ENCODE measurements at places on chromosomes 11 and 22.

DNA sequence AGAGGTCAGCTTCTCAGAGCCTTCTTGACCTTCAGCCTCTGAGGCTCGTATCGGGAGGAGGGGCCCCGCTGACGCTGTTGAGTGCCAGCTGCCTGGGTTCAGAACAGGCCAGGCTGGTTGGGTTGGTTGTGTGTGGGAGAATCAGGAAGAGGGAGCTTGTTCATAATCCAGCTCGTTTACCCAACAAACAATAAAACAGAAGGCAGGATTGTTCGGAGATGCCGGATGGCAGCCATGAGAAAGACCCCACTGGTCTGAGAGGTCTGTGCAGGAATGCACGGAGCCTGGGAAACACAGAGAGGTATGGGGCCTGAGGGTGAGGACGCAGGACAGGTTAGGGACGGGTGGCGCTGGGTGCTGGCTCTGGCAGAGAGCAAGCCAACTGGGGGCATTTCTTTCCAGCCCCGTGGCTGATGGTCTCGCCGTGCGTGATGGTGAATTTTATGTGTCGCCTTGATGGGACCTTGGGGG lies 31.6 kb upstream of the SHANK2 start:
- H3K27ac ChIP-seq: no peak overlapping the region
- no peaks in the 10 kb centered on the region for H3K4me1 ChIP-seq
- H3K27me3 ChIP-seq: peaks cover 3% of the 10 kb centered on the region
- no peaks in the 10 kb centered on the region for H3K36me3 ChIP-seq
- DNase-seq: no peak

DNA sequence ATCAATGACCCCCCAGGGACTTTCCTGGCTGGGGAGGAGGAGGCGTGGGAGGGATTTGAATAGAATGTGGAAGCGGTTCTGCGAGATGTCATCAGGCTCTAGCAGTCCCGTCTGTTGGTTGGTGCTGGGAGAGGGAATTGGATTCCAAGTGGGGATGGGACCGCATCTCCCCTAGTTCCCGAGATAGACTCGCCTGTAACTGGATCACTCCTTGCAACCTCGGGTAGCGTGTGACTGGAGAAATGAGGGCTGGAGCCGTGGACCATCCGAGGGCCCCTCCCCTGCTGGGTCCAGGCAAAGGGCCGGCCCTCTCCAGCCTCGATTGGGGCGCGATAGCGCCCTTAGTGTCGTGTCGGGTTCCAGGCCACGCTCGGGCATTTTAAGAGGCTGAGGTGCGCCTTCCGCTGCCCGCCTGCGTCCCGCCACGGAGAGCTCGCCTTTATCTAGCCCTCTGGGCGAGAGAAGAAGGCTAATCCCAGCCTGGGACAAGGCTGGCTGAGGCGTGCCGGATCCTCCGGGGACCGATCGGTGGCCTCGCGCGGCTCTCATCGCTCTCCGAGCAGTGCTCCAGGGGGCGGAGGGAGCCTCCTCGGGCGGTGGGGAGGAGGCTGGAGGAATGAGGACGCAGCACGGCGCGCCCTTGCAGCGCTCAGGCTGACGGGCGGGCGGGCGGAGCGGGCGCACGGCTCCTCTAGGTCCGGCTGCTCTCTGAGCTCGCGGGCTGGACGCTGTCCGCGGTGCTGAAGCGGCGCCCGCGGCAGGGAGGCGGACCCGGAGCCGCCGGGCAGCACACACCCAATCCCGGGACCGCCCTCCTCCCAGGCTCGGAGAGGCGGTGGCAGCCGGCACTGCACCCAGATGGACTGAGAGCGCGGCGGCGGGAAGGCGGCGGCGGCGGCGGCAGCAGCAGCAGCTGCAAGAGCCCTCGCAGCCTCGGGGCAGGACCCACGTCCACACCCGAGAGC lies 107.8 kb downstream of the OSBP2 start:
- no peak overlapping the region for H3K4me3 ChIP-seq
- peak; percentile 45 for DNase-seq
- peaks cover 27% of the 10 kb centered on the region for H3K27me3 ChIP-seq
- H3K27ac ChIP-seq: no peak overlapping the region

DNA sequence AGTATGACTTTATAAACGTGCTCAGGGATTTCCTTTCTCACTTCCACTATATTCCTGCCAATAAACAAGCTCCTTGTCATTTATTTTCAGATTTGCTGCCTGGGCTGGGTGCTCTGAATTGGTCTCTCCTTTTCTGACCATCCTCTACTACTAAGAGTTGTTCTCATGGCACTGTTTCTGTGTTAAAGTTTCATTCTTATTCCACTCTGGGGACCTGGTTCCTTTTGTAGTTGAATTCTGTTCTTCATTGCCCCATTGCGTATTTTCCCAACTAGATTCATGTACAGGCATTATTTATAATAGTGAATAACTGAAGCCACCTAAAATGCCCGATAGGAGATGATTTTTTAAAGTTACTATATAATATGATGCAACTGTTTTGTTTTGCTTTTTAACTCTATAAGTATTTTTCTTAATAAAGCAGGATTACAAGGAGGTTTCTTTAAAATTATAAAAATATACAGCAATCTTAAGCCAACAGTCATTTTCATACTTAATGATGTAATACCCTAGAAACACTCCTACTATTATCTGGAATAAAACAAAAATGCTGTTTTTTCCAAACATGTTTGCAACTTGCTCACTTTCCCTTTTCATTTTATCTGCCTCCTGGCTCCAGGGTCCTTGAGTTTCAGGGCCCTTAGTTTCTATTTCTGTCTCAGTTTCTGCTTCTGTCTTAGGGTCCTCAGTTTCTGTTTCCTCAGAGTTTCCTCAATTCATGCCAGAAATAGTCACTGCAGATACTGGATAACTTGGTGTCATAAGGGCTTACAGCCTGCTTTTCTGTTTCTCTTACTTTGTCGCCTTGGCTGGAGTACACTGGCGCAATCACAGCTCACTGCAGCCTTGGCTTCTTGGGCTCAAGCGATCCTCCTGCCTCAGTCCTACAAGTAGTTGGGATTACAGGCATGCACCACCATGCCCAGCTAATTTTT lies 9.8 kb upstream of the FUT4 start:
- no peaks in the 10 kb centered on the region for H3K27me3 ChIP-seq
- H3K27ac ChIP-seq: peak overlapping the region; percentile 60
- H3K4me1 ChIP-seq: peaks cover 38% of the 10 kb centered on the region
- H3K36me3 ChIP-seq: no peaks in the 10 kb centered on the region
- DNase-seq: peak; percentile 46

DNA sequence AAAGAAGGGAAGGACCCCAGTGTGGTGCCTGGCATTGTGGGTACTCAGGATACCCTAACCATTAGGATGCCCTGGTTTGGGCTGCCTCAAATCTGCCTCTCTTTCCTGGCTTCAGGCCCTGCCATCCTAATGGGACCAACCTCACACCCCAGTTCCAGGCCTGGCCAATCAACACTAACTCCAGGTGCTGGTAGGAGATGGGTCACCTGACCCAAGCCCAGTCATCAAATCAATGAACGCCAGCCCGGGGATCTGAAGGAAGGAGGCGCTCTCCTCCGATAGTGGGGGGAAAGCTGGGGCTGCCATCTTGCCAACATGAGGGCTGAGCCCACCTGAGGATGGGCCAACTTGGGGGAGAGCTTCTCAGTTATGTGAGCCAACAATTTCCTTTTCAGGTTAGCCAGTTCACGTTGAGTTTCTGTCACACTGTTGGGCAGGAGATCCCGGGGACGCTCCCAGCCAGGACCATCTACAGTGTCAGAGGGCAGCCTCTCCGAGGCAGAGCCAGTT lies 12.7 kb downstream of the MFNG start:
- no peak for DNase-seq
- peaks cover 99% of the 10 kb centered on the region for H3K36me3 ChIP-seq
- H3K27me3 ChIP-seq: no peaks in the 10 kb centered on the region
- H3K27ac ChIP-seq: no peak overlapping the region

- H3K27me3 ChIP-seq: peaks cover 50% of the 10 kb centered on the region
- no peaks in the 10 kb centered on the region for H3K4me1 ChIP-seq
- no peak for DNase-seq
- no peaks in the 10 kb centered on the region for H3K36me3 ChIP-seq
Measured at GRCh38 chr11:27705873-27706820, 5.9 kb upstream of the BDNF start.

DNA sequence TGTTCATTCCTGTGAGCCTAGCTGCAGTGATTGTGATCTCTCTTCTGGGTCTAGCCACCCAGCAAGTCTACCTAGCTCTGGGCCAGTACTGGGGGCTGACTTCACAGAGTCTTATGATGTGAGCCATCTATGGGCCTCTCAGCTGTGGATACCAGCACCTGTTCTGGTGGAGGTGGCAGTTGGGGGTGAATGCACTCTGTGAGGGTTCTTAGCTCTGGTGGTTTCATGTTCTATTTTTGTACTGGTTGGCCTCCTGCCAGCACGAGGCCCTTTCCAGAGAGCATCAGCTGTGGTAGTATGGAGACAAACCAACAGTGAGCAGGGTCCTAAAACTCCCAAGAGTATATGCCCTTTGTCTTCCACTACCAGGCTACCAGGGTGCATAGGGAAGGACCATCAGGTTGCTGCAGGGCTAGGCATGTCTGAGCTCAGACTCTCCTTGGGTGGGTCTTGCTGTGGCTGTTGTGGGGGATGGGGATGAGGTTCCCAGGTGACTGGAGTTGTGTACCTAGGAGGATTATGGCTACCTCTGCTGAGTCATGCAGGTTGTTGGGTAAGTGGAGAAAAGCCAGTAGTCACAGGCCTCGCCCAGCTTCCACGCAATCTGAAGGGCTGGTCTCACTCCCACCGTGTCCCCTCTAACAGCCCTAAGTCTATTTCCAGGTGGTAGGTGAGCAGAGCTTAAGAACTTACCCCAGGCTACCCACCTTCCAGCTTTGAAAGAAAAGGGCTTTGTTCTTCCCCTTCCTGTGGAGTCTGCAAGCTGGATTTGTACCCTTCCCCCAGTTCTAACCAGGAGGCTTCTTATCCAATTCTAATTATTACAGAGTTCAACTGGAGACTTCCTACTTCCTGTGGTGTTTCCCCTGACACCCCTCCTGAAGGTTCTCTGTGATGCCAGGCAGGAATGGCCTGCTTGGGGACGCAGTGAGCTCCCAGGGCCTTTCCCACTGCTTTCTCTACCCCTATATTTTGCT lies 250.7 kb downstream of the LUZP2 start:
- no peak overlapping the region for H3K4me3 ChIP-seq
- H3K4me1 ChIP-seq: no peaks in the 10 kb centered on the region
- H3K27ac ChIP-seq: no peak overlapping the region
- no peaks in the 10 kb centered on the region for H3K27me3 ChIP-seq
- H3K36me3 ChIP-seq: no peaks in the 10 kb centered on the region

DNA sequence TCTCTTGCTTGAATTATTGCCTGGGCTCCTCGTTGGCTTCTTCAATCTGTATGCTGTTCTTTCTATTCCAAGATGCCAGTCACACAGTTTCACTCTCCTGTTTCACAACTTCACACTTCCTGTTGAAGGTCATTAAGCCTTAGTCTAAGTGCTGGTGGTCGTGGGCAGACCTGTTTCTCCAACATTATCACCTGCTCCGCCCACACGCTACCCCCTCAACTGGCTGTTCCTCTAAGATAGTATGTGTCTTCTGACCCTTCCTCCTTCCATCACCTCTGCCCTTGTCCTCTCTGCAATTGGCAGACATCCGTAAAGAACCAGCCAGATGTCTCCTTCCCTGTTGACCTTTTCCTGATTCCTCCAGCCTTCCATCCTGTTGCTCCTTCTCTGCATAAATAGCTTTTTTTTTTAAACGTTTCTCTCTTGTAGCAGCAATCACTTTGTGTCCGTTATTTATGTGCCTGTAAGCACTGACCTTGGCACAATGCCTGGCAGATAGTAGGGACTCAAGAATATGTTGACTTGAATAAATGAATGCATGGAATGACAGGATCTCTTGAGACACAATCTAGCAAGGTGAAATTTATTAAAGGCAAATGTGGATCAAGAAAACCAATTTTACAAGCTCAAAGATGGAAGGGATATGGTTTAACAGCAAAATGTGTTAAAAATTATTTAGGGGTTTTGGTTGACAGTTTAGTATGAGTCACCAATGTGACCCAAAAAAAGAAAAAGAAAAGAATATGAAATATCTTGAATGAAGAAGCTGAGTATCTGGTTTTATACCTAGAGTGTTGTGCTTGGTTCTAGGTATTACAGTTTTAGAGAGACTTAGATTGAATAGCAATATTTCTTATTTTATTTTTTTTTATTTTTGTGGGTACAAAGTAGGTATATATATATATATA lies 12.6 kb downstream of the DIXDC1 start:
- H3K4me3 ChIP-seq: no peak overlapping the region
- H3K27ac ChIP-seq: no peak overlapping the region
- no peaks in the 10 kb centered on the region for H3K27me3 ChIP-seq
- H3K4me1 ChIP-seq: peaks cover 3% of the 10 kb centered on the region
- no peak for DNase-seq

GRCh38 chr11:107679255-107680024 lies 32.4 kb downstream of the SLN start:
- H3K27me3 ChIP-seq: no peaks in the 10 kb centered on the region
- no peaks in the 10 kb centered on the region for H3K36me3 ChIP-seq
- peaks cover 21% of the 10 kb centered on the region for H3K4me1 ChIP-seq
- no peak overlapping the region for H3K4me3 ChIP-seq
- no peak for DNase-seq

- peak; percentile 15 for DNase-seq
- no peaks in the 10 kb centered on the region for H3K27me3 ChIP-seq
- peak overlapping the region; percentile 58 for H3K4me3 ChIP-seq
- H3K27ac ChIP-seq: no peak overlapping the region
- peaks cover under 1% of the 10 kb centered on the region for H3K36me3 ChIP-seq
- peaks cover 49% of the 10 kb centered on the region for H3K4me1 ChIP-seq
Measured at GRCh38 chr11:19242179-19242932, 1.6 kb upstream of the E2F8 start.

GRCh38 chr22:38554281-38554680 lies 15.7 kb downstream of the DMC1 start:
- no peaks in the 10 kb centered on the region for H3K36me3 ChIP-seq
- DNase-seq: no peak
- no peak overlapping the region for H3K27ac ChIP-seq
- H3K4me1 ChIP-seq: peaks cover 15% of the 10 kb centered on the region
- no peak overlapping the region for H3K4me3 ChIP-seq

GRCh38 chr11:98630736-98631135 lies 390.0 kb upstream of the CNTN5 start:
- no peak for DNase-seq

DNA sequence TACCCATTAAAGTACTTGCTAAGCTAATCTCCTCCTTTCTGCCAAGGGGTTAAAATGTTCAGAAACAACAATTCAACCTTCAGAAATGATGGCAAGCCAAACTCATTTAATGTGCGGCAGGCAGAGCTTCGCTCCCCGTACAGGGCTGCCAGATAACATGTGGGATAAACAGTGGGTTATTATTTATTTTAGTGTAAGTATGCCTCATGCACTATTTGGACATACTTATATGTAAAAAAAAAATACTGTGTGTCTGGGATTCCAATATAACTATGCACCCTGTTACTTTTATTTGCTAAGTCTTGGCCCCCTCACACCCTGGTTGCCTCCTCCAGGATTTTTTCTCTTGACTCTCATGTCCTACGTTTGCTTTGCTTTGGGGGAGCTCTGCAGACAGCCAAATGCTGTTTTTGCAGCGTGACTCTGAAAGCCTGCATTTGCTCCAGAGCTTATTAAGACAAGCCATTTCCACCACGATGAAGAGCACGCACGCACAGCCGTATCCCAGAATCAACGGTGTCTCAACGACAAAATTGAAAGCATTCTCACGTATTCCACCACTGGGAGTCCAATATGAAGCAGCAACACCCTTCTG lies 86.5 kb upstream of the SHANK2 start:
- H3K4me1 ChIP-seq: no peaks in the 10 kb centered on the region
- no peak overlapping the region for H3K4me3 ChIP-seq
- DNase-seq: no peak
- H3K27me3 ChIP-seq: no peaks in the 10 kb centered on the region

Measured in CD14-positive monocyte (primary cell).